ENCODE measurements at places on chromosomes 3 and 15. TPM values are rescaled to one million over a fixed set of nuclear protein-coding genes. Genes with fewer than 3 reads are reported as not detected.

The ADAMTS9 gene
- 5.6 TPM for total RNA-seq

The PLA2G4D gene
- total RNA-seq: 0.17 TPM

The SAXO2 gene
- 1.1 TPM for total RNA-seq

The LMAN1L gene
- total RNA-seq: not detected

The ACOX2 gene
- total RNA-seq: 4.2 TPM

The ROPN1B gene
- 0.41 TPM for total RNA-seq

The KIF15 gene
- 19.3 TPM for total RNA-seq

The GASK1A gene
- 4.5 TPM for total RNA-seq

The ARL14 gene
- total RNA-seq: 0.07 TPM

The CTXN2 gene
- total RNA-seq: not detected

The STRIT1 gene
- total RNA-seq: not detected

The FOXL2NB gene
- total RNA-seq: 3.9 TPM

The CCR9 gene
- not detected for total RNA-seq

The SCAPER gene
- total RNA-seq: 8.0 TPM

The TLR9 gene
- total RNA-seq: not detected

The VILL gene
- 5.0 TPM for total RNA-seq

The CLDN18 gene
- total RNA-seq: not detected

The RASL12 gene
- 20.9 TPM for total RNA-seq

The CHRNA5 gene
- total RNA-seq: 10.0 TPM
